ENCODE measurements at places on chromosomes 3 and 15.

GRCh38 chr3:114336122-114336697, 42.4 kb downstream of the TIGIT start:
- no peak for DNase-seq

- no peak for DNase-seq
Observed at GRCh38 chr3:68996356-68996995, 17.0 kb downstream of the EOGT start.

DNA sequence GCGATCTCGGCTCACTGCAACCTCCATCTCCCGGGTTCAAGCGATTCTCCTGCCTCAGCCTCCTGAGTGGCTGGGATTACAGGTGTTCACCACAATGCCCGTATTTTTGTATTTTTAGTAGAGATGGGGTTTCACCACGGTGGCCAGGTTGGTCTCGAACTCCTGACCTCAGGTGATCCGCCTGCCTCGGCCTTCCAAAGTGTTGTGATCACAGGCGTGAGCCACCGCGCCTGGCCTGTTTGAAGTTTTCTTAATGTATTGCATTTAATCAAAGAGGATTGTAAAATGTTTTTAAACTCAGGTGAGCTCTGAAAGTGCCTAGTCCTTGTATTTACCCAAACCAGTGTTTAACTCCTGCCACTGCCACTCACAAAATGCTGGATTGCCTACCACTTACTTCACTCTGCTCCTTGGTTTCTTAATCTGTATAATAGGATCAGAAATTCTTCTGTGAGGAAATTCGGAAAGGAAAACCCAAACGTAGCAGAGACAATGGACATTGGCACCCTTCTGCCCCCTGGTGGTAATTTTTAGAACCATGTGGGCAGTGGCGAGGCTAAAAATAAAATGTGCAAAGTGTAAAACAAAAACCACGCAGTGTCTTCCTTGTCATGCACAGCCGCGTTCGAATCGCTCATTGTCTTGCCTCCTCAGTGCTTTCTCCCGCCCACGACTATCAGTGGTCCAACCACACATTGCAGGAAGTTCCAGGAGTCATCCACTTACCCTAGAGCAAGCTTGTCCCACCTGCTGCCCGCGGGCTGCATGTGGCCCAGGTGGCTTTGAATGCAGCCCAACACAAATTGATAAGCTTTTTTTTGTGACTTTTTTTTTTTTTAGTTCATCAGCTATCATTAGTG, 27.3 kb downstream of the CEP19 start:
- DNase-seq, result peak; percentile 64

- no peak for DNase-seq
Observed at GRCh38 chr3:119220970-119221667, 19.6 kb downstream of the B4GALT4 start.

- DNase-seq, result peak; percentile 86
Observed at GRCh38 chr15:77959432-77959879, 118.1 kb downstream of the TBC1D2B start.

DNA sequence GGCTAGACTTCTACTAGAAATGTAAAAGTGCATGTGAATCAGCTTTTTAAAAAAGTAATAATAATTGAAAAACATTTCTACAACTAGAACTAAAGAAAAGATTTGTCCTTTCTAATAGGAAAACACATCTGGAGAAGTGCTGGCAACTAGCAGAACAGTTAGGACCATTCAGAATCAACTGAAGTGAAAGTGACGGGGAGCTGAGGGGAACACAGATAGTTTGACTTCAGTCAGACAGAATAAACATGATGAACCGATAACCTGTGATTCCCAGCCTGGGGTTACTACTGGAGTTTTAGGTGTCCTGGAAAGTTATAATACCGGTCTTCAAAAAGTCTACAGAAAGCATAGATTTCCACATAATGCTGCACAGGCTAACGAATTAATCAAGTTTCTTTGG, 28.1 kb downstream of the OPA1 start:
- DNase-seq, result no peak

DNA sequence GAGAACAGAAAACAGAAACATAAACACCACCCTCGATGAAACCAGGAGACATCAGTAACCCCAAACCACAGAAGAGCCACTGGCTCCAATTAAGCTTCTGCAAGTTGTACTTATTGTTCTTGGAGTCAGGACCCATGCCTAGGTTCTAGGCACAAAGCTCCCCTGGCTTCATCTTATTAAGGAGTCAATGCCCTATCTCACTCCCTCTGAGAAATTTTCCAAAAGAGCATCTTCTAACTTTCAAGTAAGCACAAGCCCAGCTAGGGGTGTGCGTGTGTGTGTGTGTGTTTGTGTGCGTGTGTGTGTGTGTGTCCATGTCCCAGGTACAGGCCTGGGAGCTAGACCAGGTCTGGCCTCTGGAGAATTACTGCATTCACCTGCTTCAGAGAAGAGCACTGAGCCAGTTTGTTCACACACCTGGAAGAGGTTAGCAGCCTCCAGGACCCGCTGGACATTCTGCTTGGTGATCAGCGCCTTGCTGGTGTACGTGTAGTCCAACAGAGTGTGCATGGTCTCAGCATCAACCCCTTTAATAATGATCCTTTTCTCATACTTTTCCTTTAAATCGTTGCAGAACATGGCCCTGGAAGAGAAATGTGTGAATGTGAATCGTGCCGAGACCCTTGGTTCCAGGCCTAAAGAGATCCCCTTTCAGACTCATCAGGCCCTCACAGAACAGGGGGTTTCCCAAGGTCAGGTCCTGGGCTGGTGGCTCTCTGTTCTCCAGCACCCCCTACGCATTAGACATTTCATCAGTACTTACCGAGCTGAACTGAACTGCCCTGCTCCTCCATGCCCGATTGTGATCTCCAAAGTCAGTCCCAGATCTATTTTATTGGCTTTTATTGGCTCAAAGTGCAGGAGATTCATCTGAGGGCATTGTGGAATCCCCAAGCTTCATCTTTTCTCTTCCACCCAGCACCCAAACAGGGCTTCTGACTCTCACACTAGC, 27.8 kb downstream of the KLHL6 start:
- no peak for DNase-seq

DNA sequence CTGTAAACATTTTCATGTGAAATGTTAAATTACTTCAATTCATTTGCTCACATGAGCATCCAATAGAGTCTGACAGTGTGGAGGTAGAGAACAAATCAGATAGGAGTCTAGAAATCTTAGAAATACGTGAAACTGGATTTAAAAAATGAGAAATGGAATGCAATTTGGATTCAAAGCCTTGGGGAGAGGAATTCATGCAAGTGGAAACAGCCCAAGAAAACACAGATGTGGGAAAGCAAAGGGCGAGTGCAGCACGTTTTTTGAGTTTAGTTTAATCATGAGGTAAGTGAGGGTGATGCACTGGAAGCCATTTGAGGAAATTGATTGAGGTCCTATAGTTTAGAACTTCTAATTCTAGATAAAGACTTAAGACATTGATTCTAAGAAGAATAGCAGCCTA, 434.7 kb downstream of the C3orf38 start:
- no peak for DNase-seq

- no peak for DNase-seq
Observed at GRCh38 chr3:79211586-79212359, 556.0 kb downstream of the ROBO1 start.

DNA sequence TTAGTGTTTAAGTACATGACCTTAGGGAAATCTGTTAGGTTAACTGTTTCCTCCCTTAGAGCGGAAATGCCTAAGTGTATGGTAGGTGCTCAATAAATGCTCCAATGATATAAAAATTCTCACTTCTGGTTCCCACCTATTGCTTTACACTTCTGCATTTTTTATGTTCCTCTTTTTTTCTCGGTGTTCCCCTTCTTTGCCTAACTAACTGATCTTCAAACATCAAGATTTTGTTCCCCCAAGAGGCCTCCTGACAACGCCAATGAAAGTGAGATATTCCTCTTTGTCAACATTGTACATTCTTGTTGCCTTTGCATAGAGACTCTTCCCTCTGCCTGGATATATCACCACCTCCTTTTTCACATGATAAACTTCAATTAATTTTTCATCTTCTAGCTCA, 17.4 kb downstream of the SLC35A5 start:
- no peak for DNase-seq

GRCh38 chr3:77055841-77056341, 16.0 kb downstream of the ROBO2 start:
- DNase-seq, result no peak

GRCh38 chr3:5347486-5347885, 160.0 kb downstream of the EDEM1 start:
- no peak for DNase-seq

GRCh38 chr3:11089931-11090330, 64.4 kb upstream of the HRH1 start:
- no peak for DNase-seq

DNA sequence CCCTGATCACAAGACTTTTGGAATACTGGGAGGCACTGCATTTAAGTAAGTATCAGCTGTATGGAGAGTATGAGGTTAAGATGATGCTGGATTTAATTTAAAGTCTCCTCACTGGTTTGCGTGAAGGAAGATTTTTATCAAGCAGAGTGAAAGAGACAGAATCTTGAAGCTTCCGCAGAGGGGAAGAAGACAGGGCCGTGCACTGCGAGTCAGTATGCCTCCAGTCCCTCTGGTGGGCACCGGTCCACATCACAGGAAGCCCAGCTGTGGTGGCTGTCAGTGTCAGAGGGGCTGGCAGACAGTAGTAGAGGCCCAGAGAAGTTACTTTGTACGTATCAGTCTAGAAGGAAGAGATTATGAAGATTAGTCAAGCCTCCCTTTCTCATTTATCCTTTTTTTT, 379.0 kb upstream of the TPRG1 start:
- DNase-seq, result peak; percentile 39

GRCh38 chr3:141151439-141151838, 80.2 kb upstream of the PXYLP1 start:
- DNase-seq, result no peak

- peak; percentile 54 for DNase-seq
Observed at GRCh38 chr3:195162033-195162669, 108.8 kb downstream of the XXYLT1 start.

DNA sequence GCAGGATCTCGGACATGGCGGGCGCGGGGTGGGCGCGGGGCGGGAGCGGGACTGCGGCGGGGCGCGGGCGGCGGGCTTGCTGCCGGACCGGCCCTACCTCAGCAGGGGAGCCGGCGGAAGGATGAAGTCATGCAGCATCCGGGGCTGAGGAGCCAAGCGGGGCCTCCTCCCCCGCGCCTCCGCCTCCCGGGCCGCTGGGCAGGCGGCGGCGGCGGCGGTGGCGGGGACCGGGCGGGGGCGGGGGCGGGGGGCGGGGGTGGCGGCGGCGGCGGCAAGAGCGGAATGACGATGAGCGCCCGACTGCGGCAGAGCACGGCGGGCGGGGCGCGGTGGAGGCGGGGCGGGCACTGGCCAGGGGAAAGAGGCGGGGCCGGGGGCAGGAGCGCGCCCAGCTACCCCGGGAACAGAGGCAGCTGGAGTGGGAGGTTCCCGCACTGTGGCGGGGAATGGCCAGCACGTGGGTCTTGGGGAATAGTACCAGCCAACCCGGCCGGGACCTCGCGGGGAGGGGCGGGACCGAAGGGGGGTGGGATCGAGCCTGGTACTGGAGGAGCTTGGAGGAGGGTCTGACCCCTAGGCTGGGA, at the start of gene CAMK2N2:
TSS of gene CAMK2N2 (minus strand) at position 284 of the 584 bp plus-strand sequence. CDS start at position 16, 268 bp downstream.
- DNase-seq, result peak; percentile 34

- no peak for DNase-seq
Observed at GRCh38 chr3:87390821-87391220, 114.4 kb upstream of the POU1F1 start.

DNA sequence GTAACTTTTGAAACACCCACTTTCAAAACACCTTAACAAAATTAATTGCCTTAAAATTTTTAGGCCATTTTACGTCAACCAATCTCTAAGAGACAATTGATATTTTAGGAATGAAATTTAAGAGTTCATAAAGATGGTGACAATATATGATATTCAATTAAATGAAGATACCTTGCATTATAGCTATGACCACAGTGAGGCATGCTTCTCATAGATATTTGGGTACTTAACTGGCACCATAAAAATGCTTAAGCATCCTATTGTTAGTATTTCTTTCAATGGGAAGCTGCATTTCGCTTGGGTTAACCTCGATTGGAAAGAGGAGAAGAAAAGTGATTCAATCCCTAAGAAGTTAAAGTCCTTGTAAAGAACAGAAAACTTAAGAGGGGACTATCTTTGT, 209.0 kb downstream of the GAP43 start:
- DNase-seq, result no peak

- no peak for DNase-seq
Observed at GRCh38 chr15:60280259-60280658, 117.5 kb downstream of the ANXA2 start.

DNA sequence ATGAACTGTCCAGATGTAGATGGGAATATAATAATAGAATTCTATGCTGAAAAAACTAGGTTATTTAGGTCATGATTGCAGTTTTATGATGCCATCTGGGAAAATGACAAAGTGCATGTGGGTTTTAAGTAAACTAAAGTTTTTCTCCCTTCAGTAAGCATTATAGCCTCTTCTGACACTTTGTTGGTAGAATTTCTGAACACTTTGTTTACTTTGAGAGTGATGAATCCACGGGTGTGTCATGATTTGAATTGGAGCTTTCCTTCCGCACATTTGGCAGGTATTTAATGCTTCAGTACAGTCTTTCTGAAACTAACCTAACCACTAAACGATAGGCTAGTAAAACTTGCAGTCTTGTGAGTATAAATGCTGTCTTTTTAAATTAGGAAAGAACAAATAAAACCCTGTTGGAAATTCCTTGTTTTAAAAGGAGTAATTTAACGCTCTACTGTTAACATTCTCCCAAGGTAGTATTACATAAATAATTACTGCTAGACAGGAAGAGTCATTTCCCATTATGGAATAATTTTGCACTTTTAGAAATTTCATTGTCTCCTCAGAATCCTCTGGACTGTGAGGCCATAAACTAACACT, 7.0 kb downstream of the FILIP1L start:
- DNase-seq, result no peak

DNA sequence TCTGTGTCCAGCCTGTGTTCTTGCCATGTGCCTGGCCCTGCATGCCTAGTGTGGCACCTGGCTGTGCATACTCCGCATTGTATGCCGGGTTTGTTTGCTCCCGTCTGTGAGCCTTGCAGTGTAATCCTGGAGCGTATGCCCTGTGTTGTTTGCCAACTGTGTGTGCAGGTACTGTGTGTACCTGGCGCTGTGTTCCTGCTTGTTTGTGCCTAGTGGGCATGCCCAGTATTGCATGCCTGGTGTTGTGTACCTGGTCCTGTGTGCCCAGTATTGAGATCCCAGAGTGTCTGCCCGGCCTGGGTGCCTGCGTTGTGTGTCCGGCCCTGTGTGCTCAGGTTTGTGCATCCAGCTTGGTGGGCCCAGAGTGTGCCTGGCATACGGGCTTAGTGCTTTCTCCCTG, 54.5 kb upstream of the CHRNA7 start:
- DNase-seq, result no peak
